ENCODE measurements at places on chromosomes 6 and 20. TPM values are rescaled to one million over a fixed set of nuclear protein-coding genes. Genes with fewer than 3 reads are reported as not detected.
A peak's percentile ranks its signal among the peaks of the same experiment; 100 is the strongest.

HDAC2 gene
- total RNA-seq: 276 TPM

PRKN gene
- total RNA-seq: 4.8 TPM

GRCh38 chr20:6265204-6265904 lies 142.5 kb upstream of the FERMT1 start:
- no peak for DNase-seq

- no peak for DNase-seq
Observed at GRCh38 chr6:166352923-166353322, 10.6 kb upstream of the SFT2D1 start.

DNA sequence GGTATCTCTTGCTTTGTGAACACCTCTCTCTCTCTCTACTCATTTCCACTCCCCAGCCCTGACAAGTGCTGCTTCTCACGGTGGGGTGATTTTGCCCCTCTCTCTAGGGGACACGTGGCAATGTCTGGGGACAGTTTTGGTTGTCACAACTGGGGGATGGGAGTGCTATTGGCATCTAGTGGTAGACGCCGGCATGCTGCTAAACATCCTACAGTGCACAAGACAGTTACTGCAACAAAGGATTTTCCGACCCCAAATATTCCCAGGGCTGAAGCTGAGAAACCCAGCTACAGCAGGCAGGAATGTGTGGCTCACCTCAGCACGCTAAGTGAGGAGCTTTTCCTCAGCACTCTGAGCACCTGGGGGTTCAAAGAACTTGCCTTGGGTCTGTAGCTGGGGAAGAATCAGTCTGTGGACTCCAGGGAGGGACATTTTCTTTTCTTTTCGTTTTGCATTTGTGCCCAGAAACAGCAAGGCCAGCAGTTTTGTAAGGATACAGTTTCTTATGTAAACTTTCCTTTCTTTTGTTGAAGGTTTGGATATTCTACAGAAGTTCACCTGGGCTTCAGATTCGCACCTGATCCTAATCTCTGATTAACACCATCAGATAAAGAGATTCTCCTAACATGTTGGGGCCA lies 246.9 kb upstream of the ZFP64 start:
- peak; percentile 53 for DNase-seq

DNA sequence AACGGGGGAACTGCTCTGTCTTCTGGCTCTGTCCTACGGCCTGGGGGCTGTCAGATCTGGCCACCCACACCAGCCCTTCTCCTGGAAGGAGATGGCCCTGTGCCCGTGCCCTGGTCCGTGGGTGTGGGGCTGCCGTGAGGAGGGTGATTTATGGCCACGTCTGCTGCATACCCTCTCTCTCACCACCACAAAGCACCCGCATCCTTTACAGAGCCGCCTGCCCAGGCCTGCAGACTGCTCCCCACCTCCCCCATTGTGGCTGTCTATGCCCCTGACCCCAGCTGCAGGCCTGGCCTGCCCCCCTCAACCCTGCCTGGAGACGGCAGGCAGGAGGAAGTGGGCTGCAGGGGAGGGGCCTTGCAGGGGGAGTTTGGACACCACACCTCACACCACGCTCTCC lies 72.7 kb upstream of the GATA5 start:
- DNase-seq: no peak

- DNase-seq: no peak
Observed at GRCh38 chr6:7033202-7033601, 74.6 kb upstream of the RREB1 start.

GRCh38 chr6:166584853-166585429 lies 1.5 kb downstream of the RAMACL start:
- no peak for DNase-seq

TCF15 gene
- 1.9 TPM for total RNA-seq

- DNase-seq: no peak
Observed at GRCh38 chr20:60903325-60903971, 348.6 kb upstream of the CDH4 start.

DNA sequence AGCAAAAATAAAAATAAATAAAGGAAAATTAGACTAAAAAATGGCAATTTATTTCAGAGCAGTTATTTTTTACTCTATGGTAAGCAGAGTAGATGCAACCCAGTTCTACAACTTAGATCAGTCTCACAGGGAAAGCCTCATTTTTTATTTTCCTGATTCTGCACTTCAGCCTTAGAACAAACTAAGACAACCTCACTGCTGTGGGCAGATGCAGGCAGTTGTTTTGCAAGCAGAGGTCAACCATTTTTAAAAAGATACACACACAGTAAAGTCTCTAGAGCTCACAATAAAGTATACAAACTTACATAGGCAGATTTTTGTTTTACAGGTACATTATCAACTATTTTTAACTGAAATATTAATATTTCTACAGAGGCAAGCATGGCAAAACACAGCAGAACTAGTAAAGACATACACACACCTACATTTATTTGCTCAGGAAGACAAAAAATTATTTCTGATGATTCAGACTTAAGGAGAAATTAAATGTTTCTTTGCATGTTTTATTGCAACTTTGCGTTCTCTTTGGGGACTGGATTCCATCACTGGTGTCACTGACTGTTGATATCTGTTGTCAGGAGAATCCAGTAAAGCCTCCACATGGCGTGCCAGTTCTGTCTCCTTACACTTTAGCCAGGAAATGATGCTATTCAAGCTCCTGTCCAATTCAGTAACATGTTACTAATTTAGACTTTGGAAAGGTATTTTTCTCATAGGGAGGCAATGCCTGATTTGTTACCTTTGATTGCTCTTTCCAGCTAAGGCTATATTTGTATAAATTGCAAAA lies 102.7 kb downstream of the TRDN start:
- no peak for DNase-seq

ADGRG6 gene
- total RNA-seq: 23.4 TPM

- no peak for DNase-seq
Observed at GRCh38 chr6:1739680-1740079, 130.0 kb downstream of the FOXC1 start.

MUCL3 gene
- total RNA-seq: 0.25 TPM

TP53TG5 gene
- total RNA-seq: 2.4 TPM

GRCh38 chr6:4521070-4521469 lies 255.1 kb upstream of the CDYL start:
- no peak for DNase-seq

- no peak for DNase-seq
Observed at GRCh38 chr6:148375401-148375800, 32.8 kb downstream of the SASH1 start.

GSTA2 gene
- 1.1 TPM for total RNA-seq

NMBR gene
- total RNA-seq: not detected

DNA sequence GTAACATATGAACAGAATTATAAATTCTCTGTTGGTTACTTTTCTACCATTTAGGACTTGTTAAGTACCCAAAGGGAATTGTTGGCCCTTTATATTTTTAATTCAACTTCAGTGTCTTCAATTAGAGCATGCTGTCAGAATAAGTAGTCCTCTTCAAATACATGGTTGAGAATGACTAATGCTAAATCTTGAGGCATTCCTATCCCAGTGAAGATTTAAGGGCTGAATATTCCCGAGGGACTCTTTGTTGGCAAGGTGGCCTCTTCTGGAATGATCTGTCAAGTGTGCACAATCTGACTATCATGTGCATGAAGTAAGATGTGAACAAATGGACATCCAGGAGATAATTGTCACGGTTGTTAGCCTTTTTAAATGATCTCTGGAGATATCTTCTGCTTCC lies 421.7 kb downstream of the BMP2 start:
- no peak for DNase-seq

TMC2 gene
- total RNA-seq: not detected

DNA sequence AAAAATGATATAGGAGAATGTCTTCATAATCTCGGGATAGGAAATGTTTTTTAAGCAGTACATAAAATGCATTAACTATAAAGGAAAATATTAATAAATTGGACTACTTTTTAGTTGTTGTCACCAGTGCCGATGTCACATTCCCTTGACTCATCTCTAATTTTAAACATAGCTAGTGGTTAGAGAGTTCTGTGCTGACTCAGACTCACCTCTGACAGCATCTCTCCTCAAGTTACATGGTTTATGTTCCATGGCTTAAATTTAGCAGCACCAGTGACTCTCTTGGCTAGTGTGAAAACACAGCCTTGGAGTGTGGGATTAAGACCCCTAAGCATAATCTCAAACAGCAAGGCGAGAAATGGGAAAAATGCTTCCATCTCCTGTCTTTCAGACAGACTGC lies 311.8 kb upstream of the MMS22L start:
- no peak for DNase-seq

TMEM170B gene
- total RNA-seq: 2.2 TPM
